ENCODE measurements at places on chromosomes 13 and 19. TPM values are rescaled to one million over a fixed set of nuclear protein-coding genes. Genes with fewer than 3 reads are reported as not detected.

DNA sequence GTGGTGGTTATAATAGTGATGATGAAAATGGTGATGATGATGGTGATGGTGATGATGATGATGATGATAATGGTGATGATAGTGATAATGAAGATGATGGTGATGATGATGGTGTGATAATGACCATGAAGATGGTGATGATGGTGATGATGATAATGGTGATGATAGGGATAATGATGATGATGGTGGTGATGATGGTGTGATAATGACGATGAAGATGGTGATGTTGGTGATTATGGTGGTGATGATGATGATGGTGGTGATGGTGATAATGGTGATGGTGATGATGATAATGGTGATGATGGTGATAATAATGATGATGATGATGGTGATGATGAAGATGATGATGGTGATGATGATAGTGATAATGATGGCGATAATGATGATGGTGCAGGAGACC is 1.6 kb downstream of the ADGRE1 start:
- DNase-seq, result no peak

DNA sequence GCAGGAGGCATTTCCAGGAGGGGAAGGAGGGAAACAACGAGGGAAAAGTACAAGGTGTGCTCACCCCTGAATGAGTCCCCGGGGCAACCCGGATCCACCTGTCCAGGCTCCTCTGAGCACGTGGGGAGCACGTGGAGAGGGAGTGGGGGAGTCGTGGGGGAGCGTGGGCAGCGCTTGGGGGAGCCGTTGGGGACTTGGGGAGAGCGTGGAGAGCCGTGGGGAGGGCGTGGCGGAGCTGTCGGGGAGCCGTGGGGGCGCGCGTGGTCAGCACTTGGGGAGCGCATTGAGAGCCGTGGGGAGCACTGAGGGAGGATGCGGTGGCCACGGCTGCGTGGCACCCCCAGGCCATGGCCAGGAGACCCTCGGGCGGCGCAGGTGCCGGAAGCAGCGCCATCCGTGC is 52.8 kb downstream of the IRS2 start:
- no peak for DNase-seq

- no peak for DNase-seq
Observed at GRCh38 chr13:113466383-113466782, 13.1 kb upstream of the ADPRHL1 start.

DNA sequence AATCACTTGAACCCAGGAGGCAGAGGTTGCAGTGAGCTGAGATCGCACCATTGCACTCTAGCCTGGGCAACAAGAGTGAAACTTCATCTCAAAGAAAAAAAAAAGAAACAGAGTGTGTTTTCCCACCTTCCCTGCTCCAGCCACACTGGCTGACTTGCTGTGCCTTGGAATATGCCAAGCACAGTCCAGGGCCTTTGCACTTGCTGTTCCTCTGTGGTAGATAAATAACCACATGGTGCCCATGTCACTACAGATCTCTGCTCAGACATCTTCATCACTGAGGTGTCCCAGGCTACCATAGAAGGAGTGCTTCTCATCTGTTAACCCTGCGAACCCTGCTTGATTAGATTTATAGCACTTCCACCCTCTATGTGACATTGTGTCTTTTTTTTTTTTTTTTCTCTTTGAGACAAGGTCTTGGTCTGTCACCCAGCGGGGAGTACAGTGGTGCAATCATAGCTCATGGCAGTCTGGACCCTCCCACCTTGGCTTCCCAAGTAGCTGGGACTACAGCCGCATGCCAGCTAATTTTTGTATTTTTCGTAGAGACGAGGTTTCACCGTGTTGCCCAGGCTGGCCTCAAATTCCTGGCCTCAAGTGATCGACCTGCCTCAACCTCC is 10.4 kb downstream of the SMARCA4 start:
- no peak for DNase-seq

DNA sequence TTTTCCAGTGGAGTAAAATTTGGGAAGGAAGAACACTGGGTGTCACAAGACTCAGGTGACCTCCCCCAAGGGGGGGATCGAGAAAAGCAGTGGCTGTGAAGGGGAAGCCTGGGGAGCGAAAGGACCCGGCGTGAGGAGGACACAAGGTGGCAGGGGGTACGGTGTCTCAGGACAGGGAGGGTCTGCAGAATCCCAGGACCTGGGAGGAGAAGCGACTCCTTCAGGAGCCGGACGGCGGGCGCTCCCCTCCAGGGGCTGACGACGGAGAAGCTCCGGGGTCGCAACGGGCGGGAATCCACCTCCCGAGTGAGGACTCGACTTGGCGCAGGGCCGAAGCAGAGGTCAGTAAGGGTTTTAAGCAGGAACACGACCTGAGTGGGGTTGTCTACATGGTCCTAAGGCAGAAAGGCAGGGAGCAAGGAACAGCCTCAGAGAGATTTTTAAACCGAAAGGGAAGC is 529 bp downstream of the ZNF836 start:
- no peak for DNase-seq

Gene ATXN8OS
- total RNA-seq, result not detected
